ENCODE measurements at places on chromosomes 3 and 15.
A peak's percentile ranks its signal among the peaks of the same experiment; 100 is the strongest.

DNA sequence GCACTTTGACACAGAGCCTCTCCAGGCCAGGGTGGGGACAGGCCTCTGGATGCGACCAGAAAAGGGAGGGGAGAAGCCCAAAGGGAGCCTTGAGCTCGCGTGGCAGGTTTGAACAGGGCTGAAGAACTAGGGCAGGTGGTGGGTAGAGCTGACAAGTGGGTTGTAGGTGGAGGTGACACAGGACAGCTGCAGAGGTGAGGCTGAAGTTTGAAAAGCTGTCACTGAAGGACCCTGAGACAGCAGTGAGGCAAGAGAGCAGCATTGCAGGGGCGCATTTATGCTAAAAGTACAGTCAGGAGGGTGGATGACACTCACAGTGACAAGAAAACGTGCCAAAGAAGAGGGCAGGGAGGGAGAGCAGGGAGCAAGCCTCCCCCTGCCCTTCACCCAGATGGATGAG lies 21.8 kb upstream of the EPB42 start:
- DNase-seq, result no peak

- no peak for DNase-seq
Measured at GRCh38 chr3:181493423-181493822, 218.3 kb upstream of the SOX2 start.

DNA sequence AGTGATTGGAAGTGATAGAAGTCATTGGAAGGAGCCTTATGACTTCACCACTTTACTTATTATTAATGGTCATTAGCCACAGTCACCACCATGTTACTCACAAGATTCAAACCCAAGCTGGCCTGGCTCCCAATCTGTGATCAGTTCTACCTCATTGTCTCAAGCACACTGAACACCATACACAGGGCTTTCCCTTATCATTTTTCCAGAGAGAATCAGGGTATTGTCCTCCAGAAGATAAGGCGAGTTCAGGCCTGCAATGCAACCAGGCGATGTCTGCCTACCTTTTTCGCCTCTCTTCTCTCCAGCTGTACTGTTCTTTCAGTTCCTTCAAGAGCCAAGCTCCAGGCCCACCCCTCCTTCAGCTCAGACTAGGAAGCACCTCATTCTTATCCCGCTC lies 24.9 kb downstream of the EMC7 start:
- no peak for DNase-seq

- no peak for DNase-seq
Measured at GRCh38 chr3:149638228-149639092, 19.4 kb downstream of the WWTR1 start.

- DNase-seq, result no peak
Measured at GRCh38 chr3:134347551-134347950, 26.7 kb downstream of the AMOTL2 start.

GRCh38 chr3:111861391-111861790 lies 2.3 kb downstream of the PHLDB2 start:
- DNase-seq, result no peak

DNA sequence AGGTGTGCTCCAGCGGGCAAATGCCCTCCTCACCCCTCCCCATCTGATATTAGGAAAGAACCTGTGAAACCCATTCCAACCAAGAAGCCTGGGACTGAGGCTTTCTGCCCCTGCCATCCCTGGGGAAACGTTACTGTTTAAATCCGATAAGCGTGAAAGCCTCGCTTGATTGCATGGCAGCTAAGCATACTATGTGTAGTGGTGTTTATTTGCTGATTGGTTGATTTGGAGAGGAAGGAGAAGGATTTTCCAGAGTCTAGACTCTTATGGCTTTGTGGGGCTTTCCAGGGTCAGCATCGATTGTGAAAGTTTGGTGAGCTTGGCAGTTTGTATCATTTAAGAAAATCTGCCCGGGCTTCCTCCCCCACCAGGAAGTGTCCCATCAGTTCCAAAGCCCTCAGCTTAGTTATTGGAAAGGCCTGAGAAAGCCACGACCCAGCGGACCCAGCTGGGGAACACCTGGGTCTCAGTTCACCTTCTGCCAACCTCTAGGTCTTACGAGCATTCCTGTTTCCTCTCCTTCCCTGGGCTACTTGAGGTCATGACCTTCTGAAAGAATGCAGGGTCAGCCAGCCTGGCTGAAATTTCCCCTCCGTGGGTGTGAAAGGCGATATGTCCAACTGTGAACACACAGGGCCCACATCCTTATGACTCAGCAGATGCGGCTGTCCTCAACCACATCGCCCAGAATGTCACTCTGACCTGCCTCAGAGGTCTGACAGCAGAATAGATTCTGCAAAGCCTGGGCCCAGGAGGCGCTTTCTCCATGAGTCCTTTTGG lies 62.8 kb upstream of the HERC1 start:
- peak; percentile 47 for DNase-seq

- no peak for DNase-seq
Measured at GRCh38 chr3:10205451-10206165, 40.9 kb downstream of the IRAK2 start.

- DNase-seq, result no peak
Measured at GRCh38 chr3:13111873-13112520, 38.8 kb upstream of the IQSEC1 start.

- DNase-seq, result no peak
Measured at GRCh38 chr3:169094204-169094603, 569.3 kb downstream of the MECOM start.

DNA sequence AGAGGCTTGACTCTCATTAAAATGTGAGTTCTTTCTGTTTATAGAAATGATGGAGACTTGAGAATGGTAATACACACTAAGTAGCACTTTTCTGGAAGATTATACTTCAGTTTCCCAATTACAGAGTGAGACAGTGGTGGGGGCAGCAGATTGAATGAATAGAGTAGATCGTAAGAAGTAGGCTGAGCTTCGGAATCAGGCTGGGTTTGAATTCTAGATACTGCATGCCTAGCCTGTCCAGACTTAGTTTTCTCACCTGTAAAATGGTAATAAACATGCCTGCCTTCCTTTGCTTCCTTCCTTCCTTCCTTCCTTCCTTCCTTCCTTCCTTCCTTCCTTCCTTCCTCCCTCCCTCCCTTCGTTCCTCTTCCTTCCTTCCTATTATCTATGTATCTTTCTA lies 8.1 kb downstream of the IL1RAP start:
- DNase-seq, result no peak

GRCh38 chr3:31668242-31668641 lies 135.5 kb downstream of the STT3B start:
- no peak for DNase-seq

Measured in CD4-positive, alpha-beta T cell treated with Interferon gamma for 1 hour (primary cell).